ENCODE measurements at places on chromosomes 2 and 18.

- DNase-seq, result peak; percentile 29
Measured at GRCh38 chr2:9909106-9909505, 42.4 kb upstream of the GRHL1 start.

- DNase-seq, result no peak
Measured at GRCh38 chr2:201228912-201229290, 31.4 kb upstream of the CASP8 start.

DNA sequence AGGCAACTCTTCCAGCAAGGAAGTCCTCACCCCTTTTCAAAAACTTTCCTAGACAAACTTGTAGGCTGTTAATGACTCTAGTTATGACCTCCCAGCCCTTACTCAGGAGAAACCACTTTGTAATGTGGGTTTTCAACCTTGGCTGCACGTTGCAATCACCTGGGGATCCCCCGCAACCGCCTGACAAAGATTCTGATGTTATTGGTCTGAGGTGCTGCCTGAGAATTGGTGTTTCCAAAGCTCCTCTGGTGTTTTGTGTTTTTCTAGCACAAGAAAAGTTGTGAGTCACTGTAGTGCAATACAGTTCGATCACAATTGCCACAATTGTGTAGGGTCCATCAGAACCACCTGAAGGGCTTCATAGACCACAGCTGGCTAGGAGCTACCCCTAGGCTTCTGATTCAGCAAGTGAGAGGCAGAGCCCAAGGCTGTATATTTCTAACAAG lies 121.6 kb downstream of the SP100 start:
- no peak for DNase-seq

GRCh38 chr18:501406-501714 lies 859 bp upstream of the COLEC12 start:
- DNase-seq, result no peak

DNA sequence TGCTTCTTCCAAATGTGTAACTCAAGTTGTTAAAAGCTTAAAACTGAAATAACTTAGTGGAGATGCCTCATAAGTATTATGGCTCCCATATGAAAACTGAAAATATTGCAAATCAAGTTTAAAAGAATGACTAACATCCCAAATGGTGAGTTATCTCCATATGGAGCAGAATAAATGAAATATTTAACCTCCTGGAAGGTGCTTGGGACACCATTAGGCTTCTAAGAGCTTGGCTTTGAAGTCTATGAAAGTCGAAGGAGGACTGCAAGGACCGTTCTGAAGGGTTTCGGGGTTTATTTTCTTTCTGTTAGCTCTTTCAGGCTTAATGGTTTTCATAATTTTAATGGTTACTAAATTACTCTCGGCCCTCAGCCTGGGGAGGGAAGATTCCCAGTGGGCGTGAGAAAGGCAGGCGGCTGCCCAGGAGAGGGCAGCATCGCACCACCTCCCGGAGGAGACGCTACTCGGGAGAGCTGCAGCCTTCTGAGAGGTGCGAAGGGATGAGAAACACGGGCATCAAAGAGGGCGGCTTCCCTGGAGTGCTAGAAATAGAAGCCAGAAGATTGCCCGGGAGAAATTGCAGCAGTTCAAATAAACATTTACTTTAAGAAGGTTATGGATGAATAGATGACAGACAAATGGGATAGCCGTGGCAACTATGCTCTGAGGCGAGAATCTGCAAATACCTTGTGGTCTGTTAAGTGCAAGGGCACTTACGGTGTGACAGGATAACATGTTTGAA lies 43.1 kb downstream of the MAP3K19 start:
- DNase-seq, result peak; percentile 78

DNA sequence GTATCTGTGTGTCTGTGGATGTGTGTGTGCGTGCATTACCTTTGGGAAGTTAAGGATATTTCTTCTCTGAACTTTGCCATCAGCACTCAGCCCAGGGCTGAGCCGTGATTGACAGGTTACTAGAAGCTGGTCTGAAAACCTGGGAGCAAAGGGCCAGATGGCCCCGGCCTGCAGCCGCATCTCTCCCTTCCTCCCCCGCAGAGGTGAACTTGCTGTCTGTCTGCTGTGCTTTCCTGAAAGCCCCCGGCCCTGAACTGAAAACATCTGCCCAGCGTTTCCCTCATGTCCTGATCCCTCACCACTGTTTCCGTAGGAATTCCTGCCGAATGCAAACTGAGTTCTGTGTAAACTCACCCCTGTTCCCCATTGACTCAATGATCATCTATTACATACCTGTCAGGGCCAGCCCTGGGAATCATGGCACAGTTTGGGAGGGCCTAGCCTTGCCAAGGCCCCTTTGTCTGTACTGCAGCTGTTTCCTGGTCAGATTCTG lies 45.8 kb downstream of the MYCN start:
- no peak for DNase-seq

DNA sequence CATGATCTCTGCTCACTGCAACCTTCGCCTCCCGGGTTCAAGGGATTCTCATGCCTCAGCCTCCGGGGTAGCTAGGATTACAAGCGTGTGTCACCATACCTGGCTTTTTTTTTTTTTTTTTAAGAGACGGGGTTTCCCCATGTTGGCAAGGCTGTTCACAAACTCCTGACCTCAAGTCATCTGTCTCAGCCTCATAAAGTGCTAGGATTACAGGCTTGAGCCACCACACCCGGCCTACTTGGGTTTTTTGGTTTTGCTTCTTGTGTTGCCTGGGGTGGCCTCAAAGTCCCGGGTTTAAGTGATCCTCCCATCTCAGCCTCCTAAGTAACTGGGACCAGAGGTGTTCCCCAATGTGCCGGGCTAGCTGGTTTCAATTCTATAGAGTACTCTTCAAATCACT lies 64.6 kb downstream of the NAPG start:
- DNase-seq, result no peak

DNA sequence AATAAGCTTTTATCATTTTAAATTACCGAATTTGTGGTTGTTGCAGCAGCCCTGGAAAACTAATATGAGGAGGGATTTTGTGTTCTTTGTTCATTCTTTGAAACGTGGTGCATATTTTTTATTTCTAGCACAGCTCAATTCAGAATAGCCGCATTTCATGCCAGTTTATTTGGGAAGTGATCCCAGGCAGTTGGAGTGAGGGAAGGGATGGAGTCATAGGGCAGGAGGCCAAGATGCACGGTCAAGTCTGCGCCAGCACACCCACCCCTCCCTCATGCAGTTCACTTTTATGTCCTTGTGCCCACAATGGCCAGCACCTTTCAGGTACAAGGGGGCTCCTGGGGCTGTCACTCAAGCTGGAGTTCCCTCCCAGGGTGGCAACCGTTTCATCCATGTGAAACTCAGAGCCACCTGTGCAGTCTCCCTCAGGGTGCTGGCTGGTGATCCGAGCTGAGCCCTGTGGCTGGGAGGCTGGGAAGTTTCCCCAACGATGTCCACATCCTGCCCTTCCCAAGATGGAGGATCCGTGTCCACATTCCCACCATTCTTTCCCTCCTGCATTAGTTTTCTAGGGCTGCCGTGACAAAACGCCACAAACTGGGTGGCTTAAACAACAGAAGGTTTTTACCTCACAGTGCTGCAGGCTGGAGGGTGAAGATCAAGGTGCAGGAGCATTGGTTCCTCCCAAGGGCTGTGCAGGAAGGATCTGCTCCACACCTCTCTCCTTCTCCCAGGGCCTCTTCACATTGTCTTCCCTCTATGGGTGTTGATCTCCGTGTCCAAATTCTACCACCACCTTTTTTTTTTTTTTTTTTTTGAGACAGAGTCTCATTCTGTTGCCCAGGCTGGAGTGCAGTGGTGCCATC lies 68.5 kb upstream of the ITGA6 start:
- no peak for DNase-seq

GRCh38 chr18:26255695-26256622 lies 29.7 kb downstream of the TAF4B start:
- DNase-seq, result peak; percentile 12

DNA sequence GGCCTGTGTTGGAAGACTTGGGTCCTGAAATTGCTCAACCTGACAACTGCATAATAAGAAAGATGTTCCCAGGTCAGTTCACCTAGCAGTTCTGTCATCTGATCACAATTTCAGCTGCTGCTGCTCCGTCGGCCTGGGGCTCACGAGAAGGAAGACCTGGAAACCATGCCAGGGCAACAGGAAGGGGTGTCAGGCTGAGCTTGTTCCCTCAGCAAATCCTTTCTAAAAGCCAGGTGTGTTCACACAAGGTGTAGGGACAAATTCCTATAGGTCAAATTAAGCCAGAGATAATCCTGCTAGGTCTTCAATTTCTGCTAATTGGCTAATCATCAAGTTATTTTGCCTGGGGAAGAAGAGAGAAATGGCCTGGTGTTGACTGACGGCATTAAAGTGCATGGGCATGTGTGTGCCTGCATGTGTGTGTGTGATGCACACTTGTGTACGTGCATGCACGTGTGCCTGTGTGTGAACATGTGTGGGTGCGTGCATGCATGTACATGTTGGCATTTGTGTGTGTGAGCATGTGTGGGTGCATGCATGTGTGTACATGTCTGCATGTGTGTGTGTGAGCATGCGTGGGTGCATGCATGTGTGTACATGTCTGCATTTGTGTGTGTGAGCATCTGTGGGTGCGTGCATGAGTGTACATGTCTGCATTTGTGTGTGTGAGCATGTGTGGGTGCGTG lies 178.6 kb downstream of the TMEM18 start:
- DNase-seq, result no peak

- DNase-seq, result no peak
Measured at GRCh38 chr2:112996635-112997034, 8.6 kb upstream of the IL36A start.

GRCh38 chr2:4101936-4102335 lies 398.6 kb downstream of the DCDC2C start:
- DNase-seq, result peak; percentile 25

DNA sequence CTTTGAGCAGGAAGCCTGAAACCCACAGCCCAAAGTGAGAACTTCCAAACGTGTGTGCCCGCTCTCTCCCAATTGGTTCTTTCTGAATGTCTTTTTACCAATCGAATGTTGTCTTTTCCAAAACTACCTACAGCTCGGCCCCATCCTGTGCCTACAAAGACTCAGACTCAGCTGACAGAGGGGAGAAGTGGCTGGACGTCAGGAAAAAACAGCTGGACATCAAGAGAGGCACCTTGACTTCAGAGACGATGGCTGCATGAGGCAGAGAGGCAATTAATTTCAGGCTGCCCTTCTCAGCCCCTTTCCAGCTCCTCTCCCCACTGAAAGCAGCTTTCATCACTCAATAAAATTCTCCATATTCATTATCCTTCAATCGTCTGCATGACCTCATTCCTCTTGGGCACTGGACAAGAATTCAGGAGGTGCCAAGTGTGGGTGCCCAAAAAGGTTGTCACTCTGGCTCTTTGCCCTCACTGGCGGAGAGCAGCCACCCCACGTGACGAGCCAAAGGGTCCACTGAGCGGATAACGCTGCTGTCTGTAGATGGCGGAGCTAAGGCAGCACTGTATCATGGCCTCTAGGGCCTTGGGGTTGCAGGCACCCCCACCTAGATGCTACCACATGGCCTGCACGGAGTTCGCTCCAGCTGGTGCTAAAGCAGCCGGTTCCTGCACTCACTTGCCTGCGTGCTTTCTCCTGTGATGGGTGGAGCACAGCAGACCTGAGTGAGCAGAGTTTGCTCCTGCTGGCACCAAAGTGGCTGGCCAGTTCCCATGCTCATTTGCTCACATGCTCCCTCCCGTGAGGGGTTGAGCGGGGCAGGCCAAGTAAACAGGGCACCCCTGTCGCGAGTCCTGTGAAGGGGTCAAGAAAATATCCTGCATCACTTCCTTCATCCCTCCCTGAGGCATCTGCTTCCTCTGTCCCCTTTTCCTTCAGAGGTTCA lies 37.9 kb downstream of the FAM210A start:
- DNase-seq, result no peak

- peak; percentile 4 for DNase-seq
Measured at GRCh38 chr18:46868169-46868921, 49.0 kb downstream of the PIAS2 start.

- DNase-seq, result peak; percentile 47
Measured at GRCh38 chr2:238097988-238098871, 1.9 kb upstream of the ESPNL start.

- DNase-seq, result no peak
Measured at GRCh38 chr2:41283079-41283775, 764.6 kb upstream of the PKDCC start.

DNA sequence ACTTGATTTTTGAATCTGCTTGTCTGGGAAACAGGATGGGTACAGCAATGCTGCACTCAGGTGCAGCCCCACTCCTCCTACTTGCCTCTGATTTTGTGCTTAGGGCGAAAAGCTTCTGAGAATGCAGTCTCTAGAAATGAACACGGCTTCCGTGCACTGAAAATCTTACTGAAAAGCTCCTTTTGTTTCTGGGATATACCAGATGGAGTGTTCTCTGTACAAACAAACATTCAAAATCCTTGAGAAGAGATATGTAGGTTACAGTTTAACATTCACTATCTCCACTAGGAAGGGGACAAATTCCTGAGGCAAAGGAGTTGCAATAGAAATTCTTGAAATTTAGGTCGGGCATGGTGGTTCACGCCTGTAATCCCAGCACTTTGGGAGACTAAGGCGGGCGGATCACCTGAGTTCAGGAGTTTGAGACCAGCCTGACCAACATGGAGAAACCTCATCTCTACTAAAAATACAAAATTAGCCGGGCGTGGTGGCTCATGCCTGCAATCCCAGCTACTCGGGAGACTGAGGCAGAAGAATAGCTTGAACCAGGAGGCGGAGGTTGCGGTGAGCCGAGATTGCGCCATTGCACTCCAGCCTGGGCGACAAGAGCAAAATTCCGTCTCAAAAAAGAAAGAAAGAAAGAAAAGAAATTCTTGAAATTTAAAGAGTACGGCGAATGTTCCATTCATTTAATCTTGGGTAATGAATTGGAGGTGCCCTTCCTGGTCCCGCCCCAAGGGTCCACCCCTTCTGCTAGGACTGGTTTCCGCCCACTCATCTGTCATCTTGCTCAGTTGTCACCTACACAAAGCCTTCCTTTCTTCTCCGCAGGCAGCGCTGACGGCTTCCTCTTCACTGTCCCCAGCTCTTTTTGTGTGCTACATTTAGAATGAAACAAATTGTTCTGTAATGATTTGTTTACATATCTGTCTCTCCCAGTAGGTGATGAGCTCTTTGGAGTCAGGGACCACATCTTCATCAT lies 92.4 kb downstream of the SOCS6 start:
- DNase-seq, result peak; percentile 28

- no peak for DNase-seq
Measured at GRCh38 chr2:111208639-111209038, 87.9 kb downstream of the BCL2L11 start.

DNA sequence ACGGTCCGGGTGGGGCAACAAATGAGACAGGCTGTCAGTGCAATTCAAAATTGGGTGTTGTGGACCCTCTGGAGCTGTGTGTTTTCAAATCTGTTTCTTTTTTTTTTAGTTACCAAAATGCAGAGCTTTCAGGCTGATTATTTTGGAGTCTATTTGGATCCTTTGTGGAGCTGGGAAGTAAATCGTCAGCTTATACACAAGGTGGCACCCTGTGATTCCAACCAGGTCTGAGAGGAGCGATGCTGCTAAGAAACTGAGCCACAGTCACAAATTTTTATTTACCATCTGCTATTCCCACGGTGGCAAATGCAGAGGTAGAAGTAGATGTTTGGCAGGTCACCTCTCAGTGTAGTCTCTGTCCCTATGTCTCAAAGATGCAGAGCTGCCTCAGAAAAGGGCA lies 3.8 kb upstream of the EPC2 start:
- DNase-seq, result no peak

GRCh38 chr2:85776672-85777071 lies 22.9 kb downstream of the ATOH8 start:
- DNase-seq, result no peak

GRCh38 chr2:201450954-201451291 lies 335 bp downstream of the TRAK2 start:
- DNase-seq, result no peak

Measured in suppressor macrophage treated with lipopolysaccharide for 4 hours (primary cell).